ENCODE measurements at places on chromosomes 5 and 9.

DNA sequence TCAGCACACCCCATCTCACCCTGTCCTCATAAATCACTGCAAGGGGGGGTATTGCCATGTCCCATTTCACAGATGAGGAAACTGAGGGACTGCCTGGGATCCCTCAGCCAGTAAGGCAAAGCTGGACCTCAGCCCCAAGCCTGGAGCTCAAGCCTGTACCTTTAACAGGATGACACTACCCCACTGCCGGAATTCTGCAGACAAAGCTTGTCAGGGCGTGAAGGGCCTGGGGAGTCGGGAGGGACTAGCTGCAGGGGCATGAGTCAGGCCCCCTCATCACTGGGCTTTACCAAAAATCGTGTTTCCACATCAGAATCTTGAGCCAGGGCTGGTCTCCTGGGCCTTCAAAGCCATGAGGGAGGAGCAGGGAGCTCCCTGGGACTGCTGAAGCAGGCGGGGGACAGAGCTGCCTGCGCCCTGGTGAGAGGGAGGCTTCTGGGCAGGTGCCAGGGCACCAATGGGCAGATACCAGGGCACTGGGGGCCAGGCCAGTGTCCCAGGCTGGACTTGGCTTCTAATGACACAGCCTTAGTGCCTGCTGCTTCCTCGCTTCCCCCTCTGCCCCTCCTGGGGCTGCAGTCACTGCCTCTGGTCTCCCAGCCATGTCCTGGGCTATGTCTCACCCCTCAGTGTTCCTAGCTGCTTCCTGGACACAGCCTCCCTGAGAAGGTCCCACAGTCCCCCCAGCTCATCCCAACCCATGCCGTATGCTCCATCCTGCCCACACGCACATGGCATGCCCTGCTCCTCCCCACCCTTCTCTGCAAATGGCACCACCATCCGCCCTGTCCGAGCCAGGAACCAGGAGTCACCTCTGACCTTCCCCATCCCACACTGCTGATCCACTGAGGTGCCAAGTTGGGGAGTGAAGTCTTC, 80.7 kb downstream of the LMX1B start:
- DNase-seq, result no peak

- DNase-seq, result no peak
Measured at GRCh38 chr9:95667789-95668188, 151.0 kb upstream of the PTCH1 start.

- no peak for DNase-seq
Measured at GRCh38 chr5:133497608-133498348, 114.6 kb downstream of the FSTL4 start.

DNA sequence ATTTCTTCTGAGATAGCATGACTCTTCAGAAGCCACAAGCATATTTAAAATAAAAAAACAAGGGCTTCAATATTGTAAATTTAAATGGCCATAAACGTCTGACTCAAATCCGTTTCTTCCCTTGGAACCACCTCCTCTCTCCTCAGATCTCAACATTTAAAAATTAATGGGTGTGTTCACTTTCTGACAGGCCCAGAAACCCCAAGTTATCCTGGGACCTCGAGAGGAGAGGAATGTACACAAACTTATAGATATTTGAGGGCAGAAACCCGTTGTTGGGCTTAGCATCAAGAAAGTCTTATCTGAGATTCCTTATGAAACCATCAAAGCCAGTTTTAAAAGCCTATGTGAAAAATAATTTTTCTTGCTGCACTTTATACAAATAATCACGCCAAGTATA, 29.2 kb downstream of the MLLT3 start:
- DNase-seq, result no peak

GRCh38 chr5:17255471-17256021, 38.1 kb downstream of the BASP1 start:
- no peak for DNase-seq

GRCh38 chr5:173451651-173452050, 123.4 kb upstream of the STC2 start:
- DNase-seq, result no peak

DNA sequence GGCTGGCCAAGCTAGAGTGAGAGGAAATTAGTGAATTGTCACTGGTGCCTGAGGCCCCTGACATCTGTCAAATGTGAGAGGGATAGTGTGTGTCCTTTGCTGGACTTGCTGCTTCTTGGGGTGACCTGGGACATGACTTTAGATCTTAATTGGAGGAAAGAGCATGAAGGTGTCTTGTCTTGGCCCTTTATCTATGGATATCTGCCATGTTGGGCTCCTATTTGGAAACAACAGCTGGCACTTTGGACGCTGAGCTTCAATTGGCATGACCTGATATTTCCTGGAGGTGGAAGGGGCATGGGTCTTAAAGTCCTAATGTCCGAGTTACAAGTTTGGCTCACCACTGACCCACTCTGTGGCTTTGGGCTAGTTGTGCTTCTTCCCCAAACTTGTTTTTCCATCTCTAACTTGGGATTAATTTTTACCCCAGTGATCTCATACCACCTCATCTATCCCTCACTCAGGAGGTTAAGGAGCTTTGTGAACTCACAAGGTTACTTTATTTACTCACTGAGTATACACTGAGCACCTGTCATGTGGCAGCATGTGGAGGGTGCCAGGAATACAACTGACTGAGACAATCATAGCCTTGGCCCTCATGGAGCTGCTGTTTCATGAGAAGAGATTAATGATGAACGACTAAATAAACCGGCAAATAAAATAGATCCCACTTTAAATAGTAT, 30.1 kb upstream of the CXCL14 start:
- no peak for DNase-seq

DNA sequence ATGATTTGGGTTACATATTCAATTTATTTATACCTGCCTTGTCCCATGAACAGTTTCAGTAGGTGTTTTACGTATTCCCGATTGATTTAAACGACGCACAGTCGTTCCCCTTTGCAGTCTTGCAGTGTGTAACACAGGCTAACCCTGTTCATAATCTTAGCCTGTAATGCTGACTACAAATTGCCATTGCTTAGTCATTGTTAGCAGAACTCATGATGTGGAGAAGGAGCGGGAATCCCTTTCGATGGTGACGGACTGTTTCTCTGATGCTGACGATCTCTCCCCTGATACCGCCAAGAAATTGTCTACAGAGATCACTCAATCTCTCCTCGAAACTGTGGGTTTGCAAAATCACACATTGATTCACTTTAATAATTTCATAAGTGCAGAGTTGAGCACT, 93.2 kb downstream of the MRPL36 start:
- no peak for DNase-seq

DNA sequence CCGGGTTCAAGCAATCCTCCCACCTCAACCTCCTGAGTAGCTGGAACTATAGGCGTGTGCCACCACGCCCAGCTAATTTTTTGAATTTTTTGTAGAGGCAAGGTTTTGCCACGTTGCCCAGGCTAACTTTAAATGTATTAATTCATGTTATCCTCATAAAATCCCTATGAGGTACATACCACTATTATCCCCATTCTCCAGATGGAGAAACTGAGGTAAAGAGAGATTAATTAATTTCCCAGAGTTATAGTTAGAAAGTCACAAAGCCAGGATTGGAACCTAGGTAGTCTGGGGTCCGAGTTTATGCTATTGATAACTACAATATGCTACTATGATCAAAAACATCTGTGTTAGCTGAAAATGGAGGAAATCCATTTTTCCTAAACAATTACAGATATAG, 31.9 kb upstream of the GOLPH3 start:
- DNase-seq, result no peak

DNA sequence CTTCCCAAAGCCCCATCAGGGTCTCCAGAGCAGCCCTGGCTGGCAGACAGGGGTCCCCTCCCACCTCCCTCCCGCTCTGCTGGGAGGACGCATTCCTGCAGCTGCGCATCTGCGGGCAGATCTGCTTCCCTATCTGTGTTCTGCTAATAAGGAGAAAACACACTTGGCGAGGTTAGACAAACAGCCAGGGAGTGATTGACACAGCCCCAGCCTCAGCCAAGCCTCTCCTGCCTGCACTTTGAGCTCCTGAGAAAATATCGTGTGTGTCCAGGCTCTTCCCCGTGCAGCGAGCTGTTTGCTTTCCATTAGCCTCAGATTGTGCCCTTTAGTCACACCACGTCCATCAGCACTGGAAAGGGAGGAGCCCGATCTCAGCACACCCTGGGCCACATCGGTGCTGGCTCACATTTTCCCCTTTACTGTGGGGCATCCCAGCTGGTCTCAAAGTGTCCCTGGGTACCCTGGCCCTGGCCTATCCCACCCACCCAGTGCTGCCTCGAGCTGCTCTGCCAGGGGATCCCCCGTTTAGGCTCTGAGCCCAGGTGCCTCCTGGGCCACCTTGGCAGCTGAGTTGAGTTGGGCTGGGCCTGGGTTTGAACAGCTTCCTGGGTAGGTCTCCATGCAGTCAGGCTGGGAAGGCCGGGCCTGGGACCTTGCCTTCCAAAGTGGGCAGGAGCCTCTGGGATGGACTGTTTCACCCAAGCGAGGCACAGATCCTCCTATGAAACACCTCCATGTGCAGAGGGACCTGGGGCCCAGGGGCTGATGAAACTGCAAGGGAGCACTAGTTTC, 61.1 kb downstream of the BARX1 start:
- DNase-seq, result peak; percentile 9

Measured in progenitor cell of endocrine pancreas (in vitro differentiated cells).